ENCODE measurements at places on chromosomes 5 and 9. TPM values are rescaled to one million over a fixed set of nuclear protein-coding genes. Genes with fewer than 3 reads are reported as not detected.

GRCh38 chr9:109242741-109243140 is 75.7 kb upstream of the FRRS1L start:
- no peaks in the 10 kb centered on the region for H3K27me3 ChIP-seq
- H3K4me1 ChIP-seq, result peaks cover 9% of the 10 kb centered on the region
- no peak overlapping the region for H3K4me3 ChIP-seq
- DNase-seq, result no peak
- H3K27ac ChIP-seq, result no peak overlapping the region
- H3K36me3 ChIP-seq, result no peaks in the 10 kb centered on the region

DNA sequence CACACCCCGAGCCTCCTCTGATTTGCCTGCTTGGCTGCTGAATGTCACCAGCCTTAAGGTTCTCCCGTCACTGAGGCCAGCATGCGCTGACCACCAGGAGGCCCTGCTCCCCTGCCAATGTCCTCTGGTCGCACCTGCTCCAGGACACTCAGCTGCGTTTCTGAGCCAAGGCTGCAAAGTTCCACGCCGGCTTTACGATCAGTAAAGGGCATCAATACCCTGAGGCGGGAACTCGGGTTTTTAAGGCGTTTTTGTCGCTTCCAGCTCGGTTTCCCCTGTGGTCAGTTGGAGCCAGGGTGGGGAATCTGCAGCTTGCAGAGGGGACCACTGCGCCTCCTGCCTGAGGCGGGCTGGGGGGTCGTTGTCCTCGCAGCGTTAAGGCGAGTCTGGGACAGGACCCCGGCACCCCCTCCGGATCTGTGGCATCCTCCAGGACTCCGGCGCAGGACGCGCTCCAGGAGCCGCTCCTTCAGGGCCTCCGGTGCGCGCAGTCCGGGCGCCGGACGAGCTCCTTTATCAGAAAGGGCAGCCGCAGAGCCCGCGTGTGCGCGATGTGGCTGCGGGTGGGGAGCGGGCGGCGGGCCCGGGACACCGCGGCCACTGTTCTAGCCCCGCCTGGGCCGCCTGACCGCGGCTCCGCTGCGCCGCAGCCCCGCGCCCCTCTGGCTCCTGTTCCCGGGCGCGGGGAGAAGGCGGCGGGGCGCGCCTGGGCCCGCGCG is 24.1 kb upstream of the FLT4 start:
- H3K4me3 ChIP-seq, result no peak overlapping the region
- H3K36me3 ChIP-seq, result no peaks in the 10 kb centered on the region
- no peak overlapping the region for H3K27ac ChIP-seq

DNA sequence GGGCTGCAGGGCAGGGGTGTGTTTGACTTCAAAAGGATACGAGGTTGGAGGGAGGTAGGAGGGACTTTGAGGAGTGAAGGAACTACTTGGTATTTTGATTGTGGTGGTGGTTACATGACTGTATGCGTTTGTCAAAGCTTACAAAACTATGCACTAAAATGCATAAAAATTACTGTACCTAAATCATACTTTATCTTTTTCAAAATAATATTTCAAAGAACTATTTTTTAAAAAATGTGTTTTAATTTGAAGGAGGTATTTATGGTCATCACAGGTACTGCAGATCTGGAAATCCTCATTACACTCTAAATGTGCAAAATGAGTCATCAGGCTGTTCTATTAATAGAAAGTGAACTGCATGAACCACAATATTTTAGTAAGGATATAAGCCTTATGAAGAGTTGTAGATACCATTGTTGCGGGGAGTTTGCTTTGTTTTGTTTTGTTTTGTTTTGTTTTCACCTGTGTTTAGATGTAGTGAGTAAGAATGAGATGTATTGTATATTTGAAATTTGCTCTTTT is 116.9 kb downstream of the ARRDC3 start:
- H3K4me1 ChIP-seq, result peaks cover 9% of the 10 kb centered on the region
- peak; percentile 78 for DNase-seq
- no peak overlapping the region for H3K4me3 ChIP-seq
- no peaks in the 10 kb centered on the region for H3K36me3 ChIP-seq

DNA sequence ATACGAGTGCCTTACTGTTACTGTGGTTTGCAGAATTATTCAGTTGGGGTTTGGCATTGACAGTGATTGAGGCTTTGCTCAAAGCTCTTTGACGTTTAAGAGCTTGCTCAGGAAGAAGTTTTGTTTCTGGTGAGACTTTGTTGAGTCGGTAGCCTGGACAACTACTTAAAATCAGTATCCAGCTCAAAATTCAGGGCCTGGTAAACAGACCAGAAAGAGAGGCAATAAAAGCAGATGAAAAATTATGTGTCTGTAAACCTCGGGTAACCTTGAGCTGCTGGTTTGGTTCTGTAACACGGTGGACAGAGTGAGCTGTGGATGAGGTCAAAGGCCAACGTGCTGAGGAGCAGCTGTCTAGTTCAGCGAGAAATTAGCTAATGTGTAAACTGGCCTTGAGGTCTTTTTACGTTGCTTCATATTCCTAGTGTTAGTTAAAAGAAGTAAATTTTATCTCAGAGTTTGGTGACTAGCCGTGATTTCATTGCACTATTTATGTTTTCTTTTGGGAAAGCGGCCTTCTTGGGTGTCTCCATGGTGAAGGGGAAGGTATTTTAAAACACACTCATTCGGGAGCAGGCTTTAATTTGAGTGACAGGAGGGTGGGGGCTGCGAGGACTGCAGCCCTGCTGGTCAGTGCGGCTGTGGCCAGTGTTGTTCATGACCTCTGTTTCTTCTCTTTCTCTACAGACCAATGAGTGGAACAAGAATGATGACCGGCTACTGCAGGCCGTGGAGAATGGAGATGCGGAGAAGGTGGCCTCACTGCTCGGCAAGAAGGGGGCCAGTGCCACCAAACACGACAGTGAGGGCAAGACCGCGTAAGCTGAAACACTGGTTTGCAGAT is 82.0 kb upstream of the TTC23L start:
- DNase-seq, result no peak
- no peaks in the 10 kb centered on the region for H3K27me3 ChIP-seq
- H3K27ac ChIP-seq, result peak overlapping the region; percentile 72
- peaks cover 51% of the 10 kb centered on the region for H3K36me3 ChIP-seq

DNA sequence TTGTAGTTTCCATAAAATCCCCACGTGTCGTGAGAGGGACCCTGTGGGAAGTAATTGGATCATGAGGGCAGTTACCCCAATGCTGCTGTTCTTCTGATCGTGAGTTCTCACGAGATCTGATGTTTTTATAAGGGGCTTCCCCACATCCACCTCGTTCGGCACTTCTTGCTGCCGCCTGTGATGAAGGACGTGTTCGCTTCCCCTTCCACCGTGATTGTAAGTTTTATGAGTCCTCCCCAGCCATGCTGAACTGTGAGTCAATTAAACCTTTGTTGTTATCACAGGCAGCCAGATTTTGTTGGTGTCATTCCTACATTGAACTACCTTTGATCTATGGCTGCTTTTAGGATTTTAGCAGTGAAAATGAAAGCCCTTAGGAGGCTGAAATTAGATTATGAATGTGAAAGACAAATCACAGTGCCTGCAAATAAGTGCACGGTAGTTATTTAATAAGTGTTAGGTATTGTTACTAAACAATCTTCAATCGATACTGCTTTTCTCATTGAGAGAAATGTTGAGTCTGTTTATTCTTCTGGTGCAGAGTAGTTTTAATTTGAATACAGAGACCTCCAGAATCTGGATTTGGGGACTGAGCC is 68.0 kb upstream of the C6 start:
- H3K27me3 ChIP-seq, result no peaks in the 10 kb centered on the region
- H3K27ac ChIP-seq, result no peak overlapping the region
- no peak for DNase-seq
- H3K4me3 ChIP-seq, result no peak overlapping the region
- no peaks in the 10 kb centered on the region for H3K4me1 ChIP-seq

The PCDHB13 gene
- 2.1 TPM for total RNA-seq
